ENCODE measurements at places on chromosomes 6 and 20.

GRCh38 chr6:145036848-145037567, 698.3 kb downstream of the EPM2A start:
- DNase-seq: no peak

DNA sequence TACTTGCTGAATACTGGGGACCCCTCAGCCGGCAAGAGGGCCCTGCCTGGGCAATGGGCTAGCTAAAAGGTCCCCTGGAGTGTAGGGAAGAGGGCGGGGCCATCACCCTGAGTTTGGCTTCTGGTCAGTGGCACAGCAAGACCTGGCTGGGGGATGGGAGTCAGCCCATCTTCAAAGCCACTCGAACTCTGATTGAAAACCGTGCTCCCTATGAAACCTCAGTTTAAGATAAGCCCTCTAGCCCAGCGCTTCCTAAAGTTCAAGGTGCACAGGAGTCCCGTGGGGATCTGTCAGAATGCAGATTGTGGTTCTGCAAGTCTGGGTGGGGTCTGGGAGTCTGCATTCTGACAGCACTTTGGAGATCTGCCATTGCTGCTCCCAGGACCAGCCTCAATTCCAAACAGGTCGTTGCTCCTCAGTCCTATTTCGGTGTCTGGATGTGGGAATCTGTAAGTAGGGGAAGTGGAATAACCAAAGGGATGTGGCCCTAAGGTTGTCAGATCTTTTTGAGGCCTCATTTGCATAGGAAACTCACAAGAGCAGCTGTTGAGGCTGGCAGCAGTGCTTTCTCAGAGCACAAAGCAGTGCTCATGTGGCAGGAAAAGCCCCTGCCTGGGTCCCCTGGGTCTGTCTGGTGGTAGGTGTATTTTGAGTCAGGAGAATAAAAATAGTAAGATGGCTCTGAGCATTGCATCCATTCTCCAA, 85.3 kb upstream of the SCP2D1 start:
- no peak for DNase-seq

DNA sequence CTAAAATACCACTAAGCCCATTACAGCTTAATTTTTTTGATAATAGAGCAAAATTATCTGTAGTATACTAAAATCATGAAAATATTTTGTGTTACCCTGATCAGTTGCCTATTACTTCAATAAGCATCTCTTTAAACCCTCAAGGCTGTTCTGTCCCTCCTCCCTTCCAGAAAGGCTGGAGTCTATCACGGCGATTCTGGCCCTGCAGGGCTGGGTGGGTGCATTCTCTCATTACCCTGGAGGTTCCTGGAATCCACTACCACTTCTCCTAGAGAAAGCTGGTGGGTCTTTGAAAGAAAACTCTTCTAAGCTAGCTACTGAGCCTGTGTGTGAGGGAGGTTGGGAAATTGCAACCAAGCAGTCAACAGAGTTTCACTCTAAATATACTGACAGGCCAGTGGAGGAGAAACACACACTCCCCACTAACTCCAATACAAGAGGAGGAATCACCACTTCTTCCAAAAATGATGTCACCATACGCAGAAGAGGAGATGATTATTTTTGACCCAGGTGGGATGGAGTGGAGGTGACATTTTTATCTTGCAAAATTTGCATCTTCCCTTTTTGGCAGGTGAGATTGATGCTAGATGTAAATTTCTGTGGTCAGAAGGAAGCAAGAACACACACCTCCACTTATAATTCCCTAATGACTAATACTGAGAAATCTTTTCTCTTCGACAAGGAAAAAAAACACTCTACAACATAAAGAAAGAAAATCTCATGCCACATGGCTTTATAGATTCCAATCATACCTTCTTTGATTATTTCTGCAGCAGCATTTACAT, 182.3 kb upstream of the PHACTR1 start:
- DNase-seq: no peak

DNA sequence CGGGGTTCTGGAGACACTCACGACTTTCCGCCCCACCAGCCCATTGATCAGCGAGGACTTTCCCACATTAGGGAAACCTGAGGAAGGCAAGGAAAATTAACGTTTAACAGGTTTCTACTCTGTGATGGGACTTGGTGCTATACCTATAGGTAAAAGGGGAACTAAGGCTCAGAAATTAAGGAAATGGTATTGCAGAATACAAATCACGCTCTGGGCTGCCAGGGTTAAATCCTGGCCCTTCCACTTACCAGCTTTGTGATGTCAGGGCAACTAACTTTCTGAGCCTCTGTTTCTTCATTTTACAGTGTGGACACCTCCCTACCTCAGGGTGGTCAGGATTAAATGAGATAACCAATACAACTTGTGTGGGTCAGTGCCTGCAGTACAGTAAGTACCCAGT, 8.8 kb downstream of the GNL1 start:
- DNase-seq: no peak

GRCh38 chr6:18748314-18748713, 361.2 kb downstream of the RNF144B start:
- DNase-seq: no peak

Measured in suppressor macrophage treated with lipopolysaccharide for 1 hour (primary cell).